Keratinocyte (primary cell): ENCODE measurements at places on chromosomes 13 and 19.
A peak's percentile ranks its signal among the peaks of the same experiment; 100 is the strongest.

GRCh38 chr19:3867971-3868769 lies 668 bp downstream of the ZFR2 start:
- no peak overlapping the region for H3K4me3 ChIP-seq

GRCh38 chr19:28999724-29000433 lies 213.1 kb downstream of the UQCRFS1 start:
- H3K4me1 ChIP-seq, result no peaks in the 10 kb centered on the region
- H3K4me3 ChIP-seq, result no peak overlapping the region
- DNase-seq, result no peak
- no peaks in the 10 kb centered on the region for H3K27me3 ChIP-seq

DNA sequence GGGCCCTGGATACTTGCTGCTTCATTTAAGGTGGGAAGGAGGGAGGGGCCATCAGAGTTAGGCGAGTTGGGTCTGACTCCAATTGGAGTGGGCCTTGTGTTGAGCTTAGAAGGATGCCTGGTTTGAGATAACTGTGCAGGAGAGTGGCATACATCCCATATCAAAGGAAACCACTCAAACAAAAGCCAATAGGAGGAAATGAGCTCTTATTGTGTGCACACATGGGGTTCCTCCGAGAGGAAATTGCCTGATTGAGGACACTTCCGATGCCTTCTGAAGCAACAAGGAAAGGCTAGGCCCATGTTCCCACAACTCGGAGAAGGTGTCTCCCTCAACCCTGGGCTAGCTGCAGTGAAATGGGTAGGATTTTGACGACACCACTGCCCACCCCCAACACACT lies 19.6 kb downstream of the MBNL2 start:
- no peaks in the 10 kb centered on the region for H3K4me1 ChIP-seq
- H3K36me3 ChIP-seq, result peaks cover 2% of the 10 kb centered on the region
- no peak for DNase-seq
- H3K4me3 ChIP-seq, result no peak overlapping the region
- H3K27me3 ChIP-seq, result no peaks in the 10 kb centered on the region
- no peak overlapping the region for H3K27ac ChIP-seq

GRCh38 chr13:114315074-114315785 lies 927 bp downstream of the CHAMP1 start:
- H3K27ac ChIP-seq, result peak overlapping the region; percentile 81
- DNase-seq, result no peak
- H3K4me3 ChIP-seq, result peak overlapping the region; percentile 84
- H3K27me3 ChIP-seq, result no peaks in the 10 kb centered on the region
- no peaks in the 10 kb centered on the region for H3K36me3 ChIP-seq
- H3K4me1 ChIP-seq, result peaks cover 9% of the 10 kb centered on the region

DNA sequence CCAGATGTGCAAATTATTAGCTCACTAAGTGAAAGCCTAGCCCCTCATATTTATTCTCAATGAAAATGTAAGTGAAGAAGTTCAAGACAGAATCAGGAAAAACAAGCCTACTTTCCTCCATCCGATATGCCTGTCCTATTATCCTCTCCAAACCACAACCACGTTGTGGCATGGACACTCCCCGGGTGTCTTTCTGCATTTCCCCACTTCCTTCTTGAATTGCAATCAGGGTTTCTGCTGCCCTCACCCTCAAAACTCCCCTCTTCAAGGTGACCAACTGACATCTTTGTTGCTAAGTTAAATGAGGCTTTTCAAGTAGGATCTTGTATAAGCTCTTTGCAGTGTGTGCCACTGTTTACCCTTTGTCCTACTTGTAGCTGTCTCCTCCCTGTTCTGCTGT lies 11.8 kb downstream of the SLC25A30 start:
- no peak overlapping the region for H3K27ac ChIP-seq
- no peaks in the 10 kb centered on the region for H3K4me1 ChIP-seq
